ENCODE measurements at places on chromosomes 1 and 21.

DNA sequence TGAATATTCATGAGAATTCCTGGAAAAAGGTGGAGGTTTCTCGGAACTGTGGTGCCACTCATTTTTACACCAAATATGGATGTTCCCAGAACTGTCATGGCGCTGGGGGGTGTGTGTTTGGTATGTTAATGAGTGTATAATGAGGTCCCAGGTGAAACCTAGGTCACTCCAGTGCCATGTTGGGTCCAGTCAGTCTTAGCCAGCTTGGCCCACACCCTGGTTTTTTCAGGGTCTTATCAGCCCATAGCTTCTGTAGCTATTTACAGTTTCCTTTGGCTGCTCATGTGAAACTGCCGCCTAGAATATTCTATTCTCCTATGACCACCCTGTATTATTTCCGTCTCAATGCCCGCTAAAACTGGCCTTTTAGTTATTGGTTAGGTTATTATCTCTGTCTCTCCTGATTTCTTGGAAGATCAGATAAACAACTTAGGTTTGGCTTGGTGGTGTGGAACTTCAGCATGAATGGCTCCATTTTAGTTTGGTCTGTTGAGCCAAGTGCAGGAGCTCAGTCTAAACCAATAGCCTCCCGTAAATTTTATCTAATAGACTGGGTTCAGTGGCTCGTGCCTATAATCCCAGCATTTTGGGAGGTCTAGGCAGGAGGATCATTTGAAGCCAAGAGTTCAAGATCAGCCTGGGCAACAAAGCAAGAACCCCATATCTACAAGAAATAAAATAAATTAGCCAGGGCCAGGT lies 42.1 kb upstream of the EDARADD start:
- DNase-seq = no peak

DNA sequence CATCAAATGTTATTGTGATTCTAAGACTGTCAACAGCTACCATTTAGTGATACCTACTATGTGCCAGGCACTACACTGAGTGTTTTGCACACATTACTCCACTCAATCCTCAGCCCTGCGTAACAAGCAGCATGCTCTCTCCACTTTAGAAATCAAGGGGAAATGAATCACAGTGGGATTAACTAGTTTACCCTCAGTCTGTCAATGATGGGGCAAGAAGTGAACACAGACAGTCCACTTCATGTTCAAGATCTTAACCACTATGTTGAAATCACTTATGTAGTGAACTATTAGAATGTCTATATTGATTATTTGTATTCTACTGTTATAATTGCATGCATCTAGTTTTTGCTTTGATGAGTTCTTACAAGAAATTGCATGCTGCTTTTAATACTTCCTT lies 165.3 kb downstream of the LTN1 start:
- DNase-seq = no peak

DNA sequence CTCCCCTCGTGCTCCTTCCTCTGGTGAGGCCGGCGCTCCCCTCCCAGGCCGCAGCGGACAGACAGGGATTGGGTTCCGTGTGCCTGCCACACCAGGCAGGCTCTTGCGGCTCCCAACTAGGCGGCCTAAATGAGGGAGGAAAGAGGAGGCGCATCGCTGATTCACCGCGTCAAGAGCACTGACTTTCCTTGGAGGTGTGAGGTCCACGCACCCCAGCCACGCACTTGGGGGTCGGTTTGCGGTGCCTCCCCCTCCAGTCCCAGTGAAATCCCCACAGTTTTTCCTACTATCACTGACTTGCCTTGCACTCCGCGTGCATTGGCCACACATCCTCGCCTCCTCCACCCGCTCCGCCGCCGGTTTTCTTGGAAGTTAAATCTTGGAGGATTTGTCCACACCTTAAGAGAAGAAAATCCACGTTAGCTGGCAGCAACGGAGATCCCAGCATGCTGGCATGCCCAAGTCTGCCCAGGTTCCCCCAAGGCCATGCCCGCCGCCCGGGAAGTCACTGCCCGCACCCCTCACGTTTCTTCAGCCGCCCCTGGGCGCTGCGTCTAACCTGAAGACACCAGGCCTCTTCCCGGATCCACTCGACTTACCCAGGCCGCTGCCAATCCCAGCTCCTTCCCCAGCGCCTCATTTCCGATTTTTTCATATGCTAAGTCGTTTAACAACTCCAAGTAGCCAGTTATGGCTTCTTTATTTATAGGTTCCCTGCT lies 1.1 kb upstream of the FOXD3 start:
- no peak for DNase-seq

DNA sequence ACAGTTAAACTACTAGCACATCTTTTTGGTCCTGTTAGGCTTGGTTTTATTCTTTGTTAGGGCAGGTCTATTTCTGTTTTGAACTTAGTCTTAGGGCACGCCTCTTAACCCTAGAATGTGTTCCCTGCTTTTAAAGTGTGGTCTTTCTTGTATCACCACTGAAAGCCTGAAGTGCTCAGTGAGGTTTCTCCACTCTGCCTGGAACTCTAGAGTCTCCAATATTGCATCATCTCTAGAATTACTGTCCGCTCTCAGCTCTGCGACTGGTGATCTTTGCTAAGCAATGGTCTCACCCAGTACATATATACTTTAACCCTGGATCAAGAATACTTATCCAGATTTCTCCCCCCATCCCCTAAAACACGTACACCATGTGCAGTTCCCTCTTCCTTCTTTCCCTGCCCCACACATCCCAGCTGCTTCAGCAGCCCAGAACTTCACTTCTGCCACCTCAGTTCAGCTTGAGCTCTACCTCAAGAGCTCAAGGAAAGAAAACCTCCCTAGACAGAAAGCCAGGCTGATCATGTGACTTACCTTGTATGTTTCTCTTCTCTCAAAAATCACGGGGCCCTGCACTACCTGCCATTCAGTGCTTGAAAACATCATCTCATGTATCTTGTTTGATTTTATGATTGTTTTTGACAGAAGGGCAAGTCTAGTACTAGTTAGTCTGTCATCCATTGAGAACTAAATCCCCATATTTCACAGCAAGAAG lies 59.9 kb downstream of the TENT5C start:
- no peak for DNase-seq

DNA sequence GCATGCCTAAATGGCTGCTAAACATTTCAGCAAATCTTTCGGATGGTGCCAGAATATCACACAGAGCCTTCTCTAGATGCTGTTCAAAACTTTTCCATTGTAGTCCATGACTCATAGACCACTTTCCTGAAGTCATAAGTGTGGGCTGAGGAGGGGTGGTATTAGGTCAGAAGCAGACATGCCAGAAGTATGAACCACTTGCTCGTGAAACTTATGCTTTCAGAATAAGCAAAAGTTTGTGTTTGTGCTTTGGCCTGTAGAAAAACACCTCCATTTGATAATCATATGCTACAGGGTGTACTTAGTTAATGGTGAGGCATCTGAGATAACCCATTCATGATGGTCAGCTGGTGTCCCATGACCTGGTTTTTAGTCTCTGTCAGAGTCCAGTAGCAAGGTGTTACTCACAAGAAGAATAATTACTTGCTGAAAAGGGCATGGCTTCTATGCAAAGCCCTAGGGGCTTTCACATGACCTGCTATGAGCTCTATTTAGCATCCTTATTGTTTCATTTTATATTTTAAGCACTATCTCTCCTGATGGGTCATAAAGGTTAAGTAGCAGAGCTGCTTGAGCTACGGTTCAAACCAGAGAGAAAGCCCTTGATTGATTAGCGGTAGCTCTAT lies 183.1 kb upstream of the IVNS1ABP start:
- DNase-seq = no peak

DNA sequence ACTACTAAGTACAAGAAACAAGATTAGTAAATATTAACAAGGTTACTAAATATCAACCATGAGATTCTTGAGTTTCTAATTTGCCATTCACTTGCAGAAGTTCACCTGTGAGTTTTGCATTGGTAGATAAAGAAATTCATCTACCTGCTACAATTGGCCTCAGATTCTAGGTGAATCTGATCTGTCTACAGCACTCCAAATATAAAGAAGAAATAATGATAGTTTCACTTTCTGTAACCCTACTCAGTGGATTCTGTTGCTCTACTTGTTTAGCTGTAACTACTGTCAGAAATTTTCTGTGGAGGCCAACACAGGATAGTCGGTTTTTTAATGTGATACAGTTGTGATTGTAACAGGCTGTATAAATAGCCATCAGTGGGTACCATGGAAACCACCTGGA lies 118.6 kb downstream of the NR5A2 start:
- no peak for DNase-seq

- no peak for DNase-seq
These were observed 16.0 kb downstream of the HHAT start for GRCh38 chr1:210344706-210345105.

DNA sequence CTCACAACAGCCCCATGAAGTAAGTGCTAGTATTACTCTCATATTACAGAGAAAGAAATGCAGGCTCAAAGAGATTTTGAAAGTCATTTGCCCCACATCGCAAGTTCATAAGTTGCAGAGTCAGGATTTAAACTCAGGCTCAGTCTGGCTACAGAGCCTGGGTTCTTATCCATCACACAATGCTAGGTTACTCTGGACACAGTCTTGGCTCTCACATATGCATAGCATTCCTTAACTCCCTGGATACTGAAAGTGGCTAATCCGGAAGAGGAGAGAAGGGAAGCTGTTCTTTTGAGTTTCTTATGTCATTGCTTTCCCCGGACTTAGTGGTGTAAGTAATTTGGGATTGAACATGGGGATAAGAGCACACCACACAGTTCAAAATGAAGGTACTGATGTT lies 357.4 kb upstream of the PLXNA2 start:
- DNase-seq = no peak

GRCh38 chr1:205588636-205589035 lies 43.2 kb downstream of the ELK4 start:
- DNase-seq = no peak

DNA sequence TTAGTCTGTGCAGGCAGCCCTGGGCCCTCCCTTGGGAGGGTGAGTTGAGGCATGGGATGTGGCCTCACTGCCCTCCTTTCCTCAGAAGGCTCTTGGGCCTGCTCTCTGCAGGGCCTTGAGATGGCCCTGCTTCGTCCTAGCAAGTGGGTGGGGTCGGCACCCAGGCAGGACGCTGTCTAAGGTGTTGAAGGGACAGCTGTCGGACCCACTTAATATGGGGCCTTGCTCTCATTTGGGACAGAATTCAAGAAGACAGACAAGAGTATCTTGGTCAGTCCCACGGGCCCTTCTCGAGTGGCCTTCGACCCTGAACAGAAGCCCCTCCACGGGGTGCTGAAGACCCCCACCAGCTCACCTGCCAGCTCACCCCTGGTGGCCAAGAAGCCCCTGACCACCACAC lies 26.0 kb upstream of the PDXK start:
- no peak for DNase-seq

- DNase-seq = no peak
These were observed 122.1 kb upstream of the SERBP1 start for GRCh38 chr1:67552336-67552759.

- DNase-seq = no peak
These were observed 36.7 kb downstream of the CRB1 start for GRCh38 chr1:197304638-197305200.

GRCh38 chr1:54768093-54768492 lies 3.8 kb upstream of the PARS2 start:
- no peak for DNase-seq

- no peak for DNase-seq
These were observed 38.5 kb downstream of the OBSCN start for GRCh38 chr1:228246216-228246900.

DNA sequence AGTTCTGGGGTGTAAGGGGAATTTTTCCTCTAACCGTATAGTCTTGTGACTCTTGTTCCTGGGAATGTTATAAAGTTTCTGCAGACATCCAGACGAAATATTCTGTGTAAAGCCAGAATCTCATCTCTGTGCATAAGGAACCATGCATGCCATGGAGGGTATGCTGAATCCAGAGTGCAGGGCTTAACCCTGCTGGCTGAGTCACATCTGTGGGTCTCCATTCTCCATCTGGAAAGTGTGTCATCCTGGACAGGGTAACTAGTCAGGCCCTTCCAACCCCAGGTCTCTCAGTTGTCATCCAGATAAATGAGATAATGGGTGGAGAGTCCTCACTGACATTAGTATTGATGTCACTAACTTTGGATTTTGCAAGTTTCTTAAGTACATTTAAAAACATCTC lies 48.8 kb downstream of the ATP5PO start:
- no peak for DNase-seq

GRCh38 chr1:33721301-33721815 lies 142.5 kb upstream of the HMGB4 start:
- no peak for DNase-seq

- DNase-seq = no peak
These were observed 35.5 kb upstream of the LRRC52 start for GRCh38 chr1:165508291-165508690.

GRCh38 chr1:202155478-202156021 lies 4.9 kb downstream of the PTPN7 start:
- DNase-seq = no peak

- DNase-seq = no peak
These were observed 85.8 kb upstream of the ATP1B1 start for GRCh38 chr1:169020684-169021083.

GRCh38 chr1:29688471-29689365 lies 452.4 kb downstream of the PTPRU start:
- no peak for DNase-seq

GRCh38 chr1:93031711-93032110 lies 47.4 kb upstream of the MTF2 start:
- peak; percentile 63 for DNase-seq

DNA sequence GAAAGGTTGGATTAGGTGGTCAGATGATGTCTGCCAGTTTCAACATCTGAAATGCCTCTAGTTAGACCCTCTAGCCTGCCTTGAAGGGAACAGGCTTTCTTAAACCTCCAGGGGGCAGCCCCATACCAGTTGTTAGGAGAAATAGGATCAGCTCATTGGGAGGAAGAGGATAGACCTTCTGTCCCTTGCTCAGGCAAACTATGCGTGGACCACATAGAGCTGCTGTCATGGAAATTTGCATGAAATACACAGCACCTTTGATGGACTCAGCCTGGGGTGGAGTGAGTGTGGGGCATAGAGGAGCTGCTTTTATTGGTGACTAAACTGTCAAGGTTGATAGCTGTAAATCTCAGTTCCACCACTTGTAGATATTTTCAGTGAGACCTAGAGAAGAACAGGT lies 38.4 kb upstream of the SPAG17 start:
- no peak for DNase-seq

DNA sequence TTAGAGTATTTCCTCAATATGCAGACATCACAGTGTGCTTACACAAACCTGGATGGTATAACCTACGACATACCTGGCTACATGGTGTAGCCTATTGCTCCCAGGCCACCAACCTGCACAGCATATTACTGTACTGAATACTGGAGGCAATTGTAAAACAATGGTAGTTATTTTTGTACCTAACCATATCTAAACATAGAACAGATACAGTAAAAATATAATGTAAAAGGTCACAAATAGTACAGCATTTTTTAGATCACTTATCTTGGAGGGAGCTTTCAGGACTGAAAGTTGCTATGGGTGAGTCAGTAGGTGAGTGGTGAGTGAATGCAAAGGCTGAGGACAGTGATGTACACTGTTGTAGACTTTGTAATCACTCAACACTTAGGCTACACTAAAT lies 492.3 kb downstream of the MRPL39 start:
- no peak for DNase-seq

- DNase-seq = no peak
These were observed 48.7 kb upstream of the PRELP start for GRCh38 chr1:203426870-203427269.

GRCh38 chr1:76501586-76502219 lies 365.6 kb upstream of the ST6GALNAC5 start:
- no peak for DNase-seq
